H4 (cell line): ENCODE measurements at places on chromosomes 3 and 15.
A peak's percentile ranks its signal among the peaks of the same experiment; 100 is the strongest.

GRCh38 chr3:14780927-14781507 is 37.7 kb upstream of the FGD5 start:
- DNase-seq: peak; percentile 27

DNA sequence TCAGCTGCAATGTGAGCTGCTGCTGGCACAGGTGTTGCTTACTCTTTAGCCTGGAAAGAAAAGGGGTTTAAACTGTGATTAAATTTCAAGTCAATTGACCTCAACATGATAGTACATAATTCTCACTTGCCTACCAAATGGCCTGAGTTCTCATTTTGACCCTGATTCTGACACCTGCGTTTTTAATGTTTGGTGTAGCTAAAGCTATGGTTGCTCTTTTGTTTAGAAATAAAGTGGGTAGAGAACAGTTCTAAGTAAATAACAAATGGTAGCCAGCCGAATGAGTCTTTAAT is 100.8 kb upstream of the SOX2 start:
- DNase-seq: no peak

DNA sequence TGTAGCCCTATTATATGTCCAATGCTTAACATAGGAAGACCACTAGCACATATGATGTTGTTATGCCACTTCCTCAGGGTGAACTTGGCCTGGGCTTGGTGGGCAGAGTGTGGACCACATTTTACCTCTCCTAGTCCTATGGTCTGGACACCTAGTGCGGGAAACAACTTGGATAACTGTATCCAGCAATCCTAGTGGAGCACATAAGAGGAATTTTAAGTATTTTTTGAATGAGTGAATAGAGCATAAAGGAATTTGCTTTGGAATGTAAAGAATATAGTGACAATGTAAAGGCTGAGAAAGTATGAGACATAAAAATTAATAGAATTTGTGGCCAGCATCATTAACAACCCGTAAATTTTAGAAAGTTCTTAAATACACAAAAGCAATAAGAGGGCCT is 528.9 kb downstream of the IGSF11 start:
- no peak for DNase-seq

GRCh38 chr3:155106119-155106518 is 26.0 kb downstream of the MME start:
- DNase-seq: no peak

DNA sequence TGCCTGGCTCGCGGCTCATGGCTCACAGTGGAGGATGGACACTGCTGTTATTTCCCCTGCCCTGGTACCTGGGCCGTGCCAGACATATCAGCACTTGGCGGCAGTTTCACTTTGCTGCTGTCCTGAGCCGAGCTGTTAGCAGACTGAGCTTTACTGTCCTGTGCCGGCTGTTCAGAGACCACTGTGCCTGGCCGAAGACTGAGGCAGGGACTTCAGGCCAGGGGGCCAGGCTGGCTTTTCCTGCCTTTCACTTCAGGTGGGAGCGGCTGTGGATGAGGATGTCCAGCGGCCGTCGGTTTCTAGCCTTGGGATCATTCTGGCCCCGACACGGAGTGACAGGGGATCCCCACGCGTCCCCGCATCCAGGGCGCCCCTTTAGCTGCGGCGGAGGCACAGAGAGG is 1.1 kb downstream of the ATP10A start:
- no peak for DNase-seq

DNA sequence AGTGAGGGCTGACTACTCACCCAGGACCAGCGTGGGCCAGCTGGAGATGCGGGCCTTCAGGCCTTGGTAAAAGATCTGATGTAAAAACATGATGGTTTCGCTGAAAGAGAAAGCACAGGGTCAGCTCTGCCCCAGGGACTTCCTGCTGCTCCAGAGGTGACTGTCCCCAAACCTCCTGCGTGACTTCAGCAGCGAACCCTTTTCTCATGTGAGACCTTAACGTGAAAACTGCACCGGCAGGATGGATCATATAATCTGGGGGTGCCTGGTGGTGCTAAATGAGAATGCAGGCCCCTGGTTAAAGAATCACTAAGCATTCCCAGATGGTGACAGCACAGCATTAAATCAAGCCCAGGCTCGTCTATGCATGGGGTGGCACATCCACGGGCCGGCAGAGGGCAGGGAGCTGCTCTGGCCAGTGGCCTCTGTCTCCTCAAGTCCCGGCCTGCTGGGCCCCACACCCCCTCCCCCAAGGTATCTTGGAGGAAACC is 55.4 kb downstream of the RASGRF1 start:
- no peak for DNase-seq

- no peak for DNase-seq
Observed at GRCh38 chr3:13545952-13546454, 2.9 kb upstream of the FBLN2 start.

DNA sequence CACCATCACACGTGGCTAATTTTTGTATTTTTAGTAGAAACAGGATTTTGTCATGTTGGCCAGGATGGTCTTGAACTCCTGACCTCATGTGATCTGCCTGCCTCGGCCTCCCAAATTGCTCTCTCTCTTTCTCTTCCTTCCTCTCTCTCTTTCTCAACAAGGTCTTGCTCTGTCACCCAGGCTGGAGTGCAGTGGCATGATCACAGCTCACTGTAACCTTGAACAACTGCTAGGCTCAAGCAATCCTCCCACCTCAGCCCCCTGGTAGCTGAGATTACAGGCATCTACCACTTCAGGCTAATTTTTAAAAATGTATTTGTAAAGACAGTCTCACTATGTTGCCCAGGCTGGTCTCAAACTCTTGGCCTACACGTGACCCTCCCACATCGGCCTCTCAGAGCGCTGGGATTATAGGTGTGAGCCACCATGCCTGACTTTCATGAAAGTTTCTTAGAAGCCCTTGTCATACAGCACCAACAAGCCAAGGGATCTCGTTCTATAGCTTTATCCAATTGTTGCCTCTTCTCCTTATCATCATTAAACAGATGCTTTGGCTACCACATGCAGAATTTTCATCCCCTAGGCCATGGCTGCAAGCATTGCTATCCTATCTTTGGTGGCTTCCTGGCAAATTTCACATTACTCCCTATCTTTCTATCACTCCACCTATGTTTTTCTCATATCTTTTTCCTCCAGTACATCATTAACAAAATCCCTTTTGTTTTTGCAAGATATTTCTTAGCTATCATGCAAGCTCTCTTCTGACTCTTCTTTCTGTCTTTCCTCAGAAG is 5.7 kb downstream of the CCDC32 start:
- no peak for DNase-seq

GRCh38 chr15:42090370-42090769 is 4.0 kb downstream of the PLA2G4D start:
- no peak for DNase-seq

DNA sequence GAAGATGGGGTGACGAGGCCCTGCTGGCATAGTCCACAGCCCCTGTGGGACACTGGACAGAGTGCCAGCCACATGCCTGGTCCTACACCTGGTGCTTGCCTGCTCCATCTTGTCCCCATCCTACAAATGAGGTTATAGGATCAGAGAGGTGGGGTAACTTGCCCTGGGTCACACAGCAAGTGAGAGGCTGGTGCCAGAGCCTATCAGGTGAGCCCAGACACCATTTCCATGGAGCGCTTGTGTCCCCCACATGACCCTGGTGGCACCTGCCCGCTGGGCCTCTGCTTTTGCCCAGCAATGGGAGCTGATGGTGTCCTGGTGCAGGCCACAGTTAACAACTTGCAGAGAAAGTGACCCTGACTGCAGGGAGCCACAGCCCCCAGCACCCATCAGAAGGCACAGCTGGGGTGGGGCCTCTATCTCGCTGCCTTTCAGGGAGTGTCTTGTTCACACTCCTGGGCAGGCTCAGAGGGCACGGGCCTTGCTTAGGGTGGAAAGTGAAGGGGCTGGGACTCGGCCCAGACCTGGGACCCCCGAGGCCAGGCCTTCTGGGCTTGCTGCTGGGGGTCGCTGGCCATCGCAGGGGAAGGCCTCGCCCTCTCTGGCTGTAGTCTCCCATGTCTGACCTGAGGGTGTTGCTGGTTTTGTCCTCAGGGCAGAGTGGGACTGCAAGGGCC is 7.2 kb downstream of the PLXNA1 start:
- no peak for DNase-seq

- peak; percentile 19 for DNase-seq
Observed at GRCh38 chr15:91032919-91033803, 10.8 kb upstream of the VPS33B start.

DNA sequence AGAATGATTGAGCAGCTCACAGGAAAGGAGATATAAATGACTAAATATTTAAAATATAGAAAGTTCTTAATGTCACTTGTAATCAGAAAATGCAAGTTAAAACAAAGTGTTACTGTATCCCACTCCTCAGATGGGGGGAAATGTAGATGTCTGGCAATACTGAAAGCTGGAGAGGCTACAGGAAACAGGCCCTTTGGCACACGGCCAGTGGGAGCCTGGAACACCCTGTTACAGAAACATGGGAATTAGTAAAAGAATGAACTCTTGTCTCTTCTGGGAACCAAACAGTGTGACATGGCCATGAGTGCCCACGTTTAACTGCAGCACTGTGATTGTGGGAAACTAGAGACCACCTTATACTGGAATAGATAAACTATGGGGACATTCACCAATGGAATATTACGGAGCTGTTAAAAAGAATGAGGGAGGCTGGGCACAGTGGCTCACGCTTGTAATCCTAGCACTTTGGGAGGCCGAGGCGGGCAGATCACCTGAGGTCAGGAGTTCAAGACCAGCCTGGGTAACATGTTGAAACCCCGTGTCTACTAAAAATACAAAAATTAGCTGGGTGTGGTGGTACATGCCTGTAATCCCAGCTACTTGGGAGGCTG is 50.2 kb downstream of the CDCP1 start:
- DNase-seq: no peak

- DNase-seq: no peak
Observed at GRCh38 chr3:18372786-18373405, 52.2 kb downstream of the SATB1 start.
